ENCODE measurements at places on chromosomes 2 and 18.

DNA sequence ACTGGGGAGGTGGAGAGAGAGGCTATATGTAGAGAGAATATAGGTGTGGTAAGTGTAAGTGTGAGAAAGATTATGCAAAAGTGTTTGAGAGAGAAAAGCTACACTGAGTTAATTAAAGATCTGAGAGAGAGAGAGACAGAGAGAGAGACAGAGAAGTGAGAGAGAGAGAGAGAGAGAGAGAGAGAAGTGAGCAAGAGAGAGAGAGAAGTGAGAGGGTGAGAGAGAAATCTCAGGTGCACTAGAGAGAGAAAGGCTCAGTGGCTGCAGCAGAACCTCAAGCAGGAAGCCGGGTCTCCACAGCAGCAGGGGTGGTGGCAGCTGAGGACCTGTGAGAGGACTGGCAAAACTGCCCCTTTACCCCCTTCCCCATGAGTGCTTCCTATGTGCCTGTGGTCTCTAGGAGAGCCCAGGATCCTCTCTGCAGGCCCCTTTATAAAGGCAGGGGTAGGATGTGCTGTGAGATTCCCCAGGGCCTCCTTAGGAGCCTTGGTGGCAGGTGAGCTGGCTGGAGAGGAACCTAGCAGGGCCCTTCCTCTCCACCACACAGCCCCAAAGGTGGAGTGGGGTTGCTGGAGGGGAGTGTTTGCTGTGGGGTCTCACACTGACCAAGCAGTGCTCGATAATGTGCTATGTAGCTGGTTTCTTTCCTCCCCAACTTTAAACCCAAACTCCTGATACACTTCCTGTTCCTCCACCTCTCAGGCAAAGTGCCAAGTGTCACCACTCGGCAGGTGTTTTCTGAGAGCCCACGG, 52.6 kb downstream of the SLC4A5 start:
- H3K4me1 ChIP-seq: peaks cover 16% of the 10 kb centered on the region
- no peaks in the 10 kb centered on the region for H3K36me3 ChIP-seq
- peak overlapping the region; percentile 5 for H3K4me3 ChIP-seq

DNA sequence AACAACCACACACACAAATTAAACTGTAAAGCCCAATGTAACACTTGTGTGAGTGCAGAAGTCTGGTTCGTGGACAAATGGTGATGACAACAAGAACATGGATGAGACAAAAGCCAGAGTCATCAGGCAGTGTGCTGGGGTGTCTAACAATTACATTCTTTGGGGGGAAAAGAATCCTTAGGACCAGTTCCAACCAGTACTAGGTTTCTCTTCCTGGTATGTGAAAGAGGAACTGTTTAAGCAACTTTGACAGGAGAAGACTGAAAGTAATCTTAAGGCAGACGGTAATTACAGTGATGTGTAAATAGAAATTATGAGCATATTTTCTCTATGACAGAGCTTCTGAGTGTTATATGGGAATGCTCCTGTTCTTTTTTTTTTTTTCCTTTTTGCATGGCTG, 133.4 kb downstream of the AFF3 start:
- peaks cover 84% of the 10 kb centered on the region for H3K36me3 ChIP-seq
- no peaks in the 10 kb centered on the region for H3K27me3 ChIP-seq
- DNase-seq: no peak
- H3K4me1 ChIP-seq: peaks cover 24% of the 10 kb centered on the region
- H3K27ac ChIP-seq: peak overlapping the region; percentile 50
- H3K4me3 ChIP-seq: no peak overlapping the region

DNA sequence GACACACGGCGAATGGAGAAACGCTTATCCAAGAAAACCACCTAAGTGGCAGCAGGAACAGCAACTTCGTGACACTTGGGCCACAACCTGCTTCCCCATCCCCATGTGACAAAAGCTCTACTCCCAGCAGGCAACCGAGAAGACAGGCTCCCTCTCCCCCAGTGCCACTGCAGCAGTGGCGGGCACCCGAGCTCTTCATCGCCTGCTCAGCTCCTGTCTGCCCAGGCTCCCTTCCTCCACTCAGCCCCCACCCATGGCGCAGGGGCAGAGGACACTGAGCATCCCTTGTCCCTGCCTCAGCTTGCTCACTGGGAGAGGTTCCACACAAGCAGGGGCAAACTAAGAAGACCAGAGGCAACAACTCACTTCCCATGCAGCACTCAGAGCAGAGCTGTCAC, 22.9 kb downstream of the SLC66A2 start:
- H3K4me3 ChIP-seq: no peak overlapping the region
- H3K36me3 ChIP-seq: peaks cover 89% of the 10 kb centered on the region
- no peak overlapping the region for H3K27ac ChIP-seq

GRCh38 chr2:75090770-75091515, 108.4 kb downstream of the TACR1 start:
- H3K27me3 ChIP-seq: no peaks in the 10 kb centered on the region
- no peak overlapping the region for H3K27ac ChIP-seq
- DNase-seq: no peak
- no peaks in the 10 kb centered on the region for H3K36me3 ChIP-seq
- H3K4me1 ChIP-seq: no peaks in the 10 kb centered on the region
- no peak overlapping the region for H3K4me3 ChIP-seq

DNA sequence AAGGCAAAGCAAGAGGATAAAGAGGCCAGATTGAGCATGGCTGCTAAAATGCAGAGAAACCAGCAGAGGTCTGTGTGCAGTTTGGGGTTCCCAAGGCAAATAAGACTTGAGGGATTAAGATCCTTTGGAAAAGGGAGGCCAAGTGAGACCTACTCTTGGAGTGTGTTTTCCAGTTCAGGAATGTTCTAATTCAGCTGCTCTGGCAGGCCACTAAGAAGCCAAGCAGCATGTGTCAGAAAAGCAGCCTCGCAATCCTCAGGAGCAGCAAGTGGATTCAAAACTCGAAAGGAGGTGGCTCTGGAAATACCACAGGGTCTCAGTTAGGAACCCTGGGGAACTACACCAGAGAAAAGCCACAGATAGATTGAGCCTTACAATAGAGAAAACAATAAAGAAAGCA, 569.2 kb downstream of the METTL4 start:
- H3K27ac ChIP-seq: no peak overlapping the region
- H3K4me1 ChIP-seq: no peaks in the 10 kb centered on the region
- no peaks in the 10 kb centered on the region for H3K27me3 ChIP-seq
- no peak for DNase-seq
- no peaks in the 10 kb centered on the region for H3K36me3 ChIP-seq
- H3K4me3 ChIP-seq: no peak overlapping the region

Data from activated B cell treated with CpG ODN at 0.5 μM for 24 hours (primary cell).